ENCODE measurements at places on chromosomes 1 and 21. TPM values are rescaled to one million over a fixed set of nuclear protein-coding genes. Genes with fewer than 3 reads are reported as not detected.

The SLC25A34 gene
- 3.1 TPM for total RNA-seq

The KLHDC9 gene
- total RNA-seq, result 10.0 TPM

The FAM72D gene
- total RNA-seq, result 0.94 TPM

The OXCT2 gene
- total RNA-seq, result 1.8 TPM

The IL10 gene
- 3.1 TPM for total RNA-seq

The ST6GALNAC5 gene
- 11.0 TPM for total RNA-seq

The AUNIP gene
- 2.3 TPM for total RNA-seq

The DNAH14 gene
- 54.0 TPM for total RNA-seq

The HFM1 gene
- 15.1 TPM for total RNA-seq

Measured in spinal cord (tissue), 10 donors.